Hippocampal formation (tissue), 2 donors: ENCODE measurements at places on chromosomes 5 and 9.

- DNase-seq: no peak
Observed at GRCh38 chr9:37229882-37230482, 109.6 kb downstream of the ZCCHC7 start.

DNA sequence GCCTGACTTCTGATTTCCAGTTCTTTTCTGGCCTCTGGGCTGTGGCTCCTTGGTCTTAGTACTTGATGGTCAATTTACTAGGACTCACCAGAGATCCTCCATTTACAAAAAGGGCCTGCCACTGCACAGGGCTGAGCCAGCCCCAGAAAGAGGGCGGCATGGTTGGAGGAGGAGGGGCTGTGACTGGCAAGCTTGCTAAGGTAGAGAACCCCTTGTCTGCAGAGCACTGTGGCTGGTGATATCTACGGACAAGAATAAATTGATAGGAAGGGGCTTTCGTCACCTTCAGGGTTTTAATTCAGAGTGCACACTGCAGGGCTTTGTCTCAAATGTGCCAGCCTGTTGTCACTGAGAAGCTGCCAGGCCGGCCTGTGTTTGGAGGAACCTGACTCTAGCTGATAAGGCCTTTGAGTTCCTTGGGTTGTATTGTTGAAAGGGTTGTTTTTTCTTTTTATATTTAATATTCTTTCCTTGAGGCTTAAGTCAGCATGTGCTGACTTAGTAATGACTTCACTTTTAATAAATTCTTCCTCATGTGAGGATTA, 15.1 kb downstream of the SLC22A5 start:
- no peak for DNase-seq

GRCh38 chr5:110663525-110663924, 62.9 kb downstream of the TMEM232 start:
- no peak for DNase-seq

DNA sequence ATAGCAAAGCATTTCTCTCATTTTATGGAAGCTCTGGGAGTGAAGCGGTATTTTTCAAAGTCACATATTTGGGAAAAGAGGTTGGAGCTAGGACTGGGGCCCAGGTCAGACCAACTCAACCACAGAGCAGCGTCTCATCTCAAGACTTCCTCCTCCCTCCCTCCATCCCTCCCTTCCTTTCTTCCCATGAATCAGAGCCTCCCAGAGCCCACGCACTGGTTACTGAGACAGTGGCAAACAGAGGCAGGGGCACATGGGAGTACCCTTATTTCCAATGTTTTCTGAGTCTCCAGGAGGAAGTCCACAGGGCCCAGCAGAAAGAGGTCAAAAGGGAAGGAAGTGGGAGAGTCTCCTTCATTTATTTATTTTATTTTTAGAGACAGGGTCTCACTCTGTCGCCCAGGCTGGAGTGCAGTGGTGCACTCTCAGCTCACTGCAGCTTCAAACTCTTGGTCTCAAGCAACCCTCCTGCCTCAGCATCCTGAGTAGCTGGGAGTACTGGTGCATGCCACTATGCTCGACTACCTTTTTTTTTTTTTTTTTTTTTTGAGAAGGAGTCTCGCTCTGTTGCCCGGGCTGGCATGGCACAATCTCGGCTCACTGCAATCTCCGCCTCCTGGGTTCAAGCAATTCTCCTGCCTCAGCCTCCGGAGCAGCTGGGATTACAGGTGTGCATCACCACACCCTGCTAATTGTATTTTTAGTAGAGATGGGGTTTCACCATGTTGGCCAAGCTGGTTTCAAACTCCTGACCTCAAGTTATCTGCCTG, 52.5 kb upstream of the CDKN2AIPNL start:
- DNase-seq: no peak
